ENCODE measurements at places on chromosomes 12 and 14.

- DNase-seq, result no peak
Observed at GRCh38 chr12:92961949-92962348, 32.9 kb upstream of the EEA1 start.

DNA sequence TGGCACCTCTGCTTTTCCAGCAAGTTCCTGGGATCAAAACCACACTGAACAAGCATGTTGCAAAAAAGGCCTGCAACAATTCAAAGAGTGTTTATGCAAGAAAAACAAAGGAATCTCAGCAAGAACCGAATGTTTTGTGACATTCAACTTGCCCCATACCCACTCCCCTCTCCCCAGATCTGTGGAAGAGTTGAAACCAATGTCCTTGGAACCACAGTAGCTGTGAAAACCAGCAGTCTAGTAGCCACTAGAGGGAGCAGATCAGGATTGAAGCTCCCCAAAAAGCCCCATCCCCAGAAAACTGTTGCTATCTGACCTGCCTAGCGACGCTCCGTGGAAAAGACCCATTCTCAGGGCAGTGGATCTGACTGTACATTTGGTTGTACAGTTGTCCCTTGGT lies 27.1 kb downstream of the PRKAB1 start:
- DNase-seq, result peak; percentile 43

DNA sequence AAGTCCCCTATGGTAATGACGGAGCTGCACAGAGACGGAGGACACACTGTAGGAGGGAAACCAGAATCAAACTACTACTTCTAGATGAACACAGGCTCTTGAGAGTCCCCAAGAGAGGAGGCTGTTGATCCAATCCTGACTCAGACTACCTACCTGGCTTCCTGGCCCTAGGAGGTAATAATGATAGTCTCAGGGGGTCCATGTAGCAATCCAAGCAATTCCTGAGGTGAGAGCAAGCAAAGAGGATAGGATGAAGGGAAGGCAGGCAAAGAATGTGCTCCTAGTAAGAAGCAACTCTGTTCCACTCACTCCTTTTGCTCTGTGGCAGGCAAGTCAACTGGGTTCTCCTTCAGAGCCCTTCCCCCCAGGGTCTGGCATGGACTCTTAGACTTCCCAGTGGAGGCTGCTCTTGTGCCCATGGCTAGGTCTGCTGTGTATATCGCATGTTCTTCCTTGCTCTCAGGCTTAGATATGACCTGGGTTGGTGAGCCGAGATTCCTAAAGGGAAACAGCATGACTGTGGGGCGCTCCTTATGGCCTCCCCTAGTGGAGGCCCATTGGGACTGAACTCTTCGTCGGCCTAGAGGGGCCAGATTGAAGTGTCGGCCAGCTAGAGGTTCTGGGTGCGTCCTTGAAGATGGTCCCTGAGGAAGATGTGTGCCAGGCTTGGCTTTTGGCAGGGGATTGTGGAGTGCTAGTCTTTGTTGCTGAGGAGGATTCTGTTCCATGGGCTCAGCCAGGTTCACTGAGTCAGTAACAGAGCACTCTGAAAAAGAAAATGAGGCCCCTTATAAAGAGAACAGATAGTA lies 2.1 kb downstream of the TINF2 start:
- no peak for DNase-seq

DNA sequence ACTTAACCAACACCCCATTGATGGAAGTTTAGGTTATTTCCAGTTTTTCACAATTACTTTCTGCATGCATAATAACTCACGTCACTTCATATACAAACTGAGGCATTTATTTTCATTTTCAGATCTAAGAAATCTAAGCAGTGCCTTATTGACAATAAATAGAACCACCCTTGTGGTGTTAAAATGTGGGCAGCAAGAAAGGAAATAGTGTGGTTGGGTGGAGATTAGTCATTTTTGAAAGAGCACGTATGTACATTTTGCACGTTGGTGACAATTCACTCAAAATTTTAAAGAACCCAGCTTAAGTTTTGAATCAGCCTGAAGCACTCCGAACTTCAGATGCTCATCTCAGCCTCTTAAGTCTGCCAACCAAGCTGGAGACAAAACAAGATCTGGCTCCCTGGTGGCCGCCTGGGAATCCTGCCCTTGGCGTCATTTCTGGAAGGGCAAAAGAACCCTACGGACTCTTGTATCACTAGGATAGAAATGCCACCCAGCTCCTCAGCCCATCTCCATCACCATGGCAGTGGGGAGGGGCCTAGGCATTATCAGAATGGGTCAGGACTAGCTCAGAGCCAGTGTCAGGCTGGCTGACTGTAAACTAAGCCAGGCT lies 89.5 kb upstream of the BCL2L14 start:
- no peak for DNase-seq

DNA sequence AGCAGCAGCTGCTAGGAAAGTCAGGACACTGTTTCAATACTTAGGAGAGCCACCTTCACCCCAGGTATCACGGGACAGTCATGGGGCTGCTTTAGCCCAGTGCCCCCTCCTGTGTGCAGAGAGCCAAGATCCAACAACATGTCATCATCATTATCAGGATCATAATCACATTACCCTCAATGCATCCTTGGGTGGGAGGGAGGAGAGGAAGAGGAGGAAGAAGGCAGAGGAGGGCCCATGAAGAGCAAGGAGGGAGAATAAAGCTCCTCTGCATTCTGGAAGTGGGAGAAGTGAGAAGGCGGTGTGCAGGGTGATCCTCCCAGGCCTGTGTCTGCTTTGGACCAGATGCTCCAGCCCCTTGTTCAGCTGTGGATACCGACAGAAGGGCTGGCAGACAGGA lies 64.2 kb downstream of the TSPAN11 start:
- no peak for DNase-seq

GRCh38 chr12:55934773-55935172 lies 3.8 kb downstream of the DGKA start:
- DNase-seq, result no peak

DNA sequence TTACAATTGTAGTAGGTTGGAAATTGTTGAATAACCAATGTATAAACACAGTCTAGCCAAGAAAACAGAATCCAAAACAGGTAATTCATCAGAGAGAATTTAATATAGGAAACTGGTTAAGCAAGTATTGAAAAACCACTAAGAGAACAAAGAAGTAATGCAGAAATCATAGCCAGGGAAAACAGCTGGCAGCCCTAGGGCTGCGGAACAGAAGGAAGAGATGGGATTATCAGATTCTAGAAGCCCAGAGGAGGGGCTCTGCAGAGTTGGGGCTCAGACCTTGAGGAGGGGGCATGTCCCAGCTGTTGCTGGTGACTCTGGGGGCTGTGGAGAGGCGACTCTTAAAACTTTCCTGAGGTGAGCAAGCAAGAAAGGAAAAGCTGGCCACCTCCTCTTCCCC lies 49.4 kb downstream of the CD9 start:
- DNase-seq, result no peak
